RCC 7860 (cell line): ENCODE measurements at places on chromosomes 12 and 14.

- DNase-seq, result no peak
These were observed 31.9 kb downstream of the DNAH10 start for GRCh38 chr12:123794027-123794426.

DNA sequence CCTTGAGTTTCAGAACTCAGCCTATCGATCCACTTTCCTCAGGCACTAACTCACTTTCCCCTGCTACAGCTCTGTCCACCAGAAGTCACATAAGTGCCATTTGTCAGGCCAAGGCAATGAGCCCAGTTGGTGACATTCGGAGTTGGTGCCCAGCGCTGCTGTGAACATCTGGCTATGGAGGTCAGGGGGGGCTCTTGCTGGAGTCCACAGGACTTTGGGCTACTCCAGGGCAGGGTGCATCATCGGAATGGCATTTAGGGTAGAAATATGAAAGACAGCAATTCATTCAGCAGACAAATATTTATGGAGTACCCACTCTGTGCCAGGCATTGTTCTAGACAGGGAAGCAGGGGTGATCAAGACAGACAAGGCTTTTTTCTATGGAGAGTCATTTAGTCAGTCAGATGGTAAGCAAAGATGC is 1.5 kb upstream of the PPP1CC start:
- DNase-seq, result no peak

DNA sequence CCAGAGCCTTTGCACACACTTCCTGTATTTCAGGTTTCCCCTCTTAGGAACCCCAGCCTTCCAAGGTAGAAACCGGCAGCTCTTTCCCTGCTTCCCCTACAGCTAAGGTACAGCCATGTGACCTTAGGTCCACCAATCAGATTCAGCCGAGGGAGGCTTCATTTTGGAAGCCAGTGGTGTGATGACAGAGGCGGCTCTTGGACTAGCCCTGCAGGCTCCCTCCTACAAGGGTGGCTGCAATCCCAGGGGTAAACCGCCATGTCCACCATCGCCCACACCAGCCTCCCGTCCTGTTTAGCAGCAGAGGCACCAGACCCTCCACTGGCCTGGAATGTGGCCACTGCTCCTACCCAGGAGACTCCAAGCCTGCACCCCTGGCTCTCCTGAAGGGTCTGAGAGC is 65.6 kb downstream of the SERPINA3 start:
- DNase-seq, result no peak

DNA sequence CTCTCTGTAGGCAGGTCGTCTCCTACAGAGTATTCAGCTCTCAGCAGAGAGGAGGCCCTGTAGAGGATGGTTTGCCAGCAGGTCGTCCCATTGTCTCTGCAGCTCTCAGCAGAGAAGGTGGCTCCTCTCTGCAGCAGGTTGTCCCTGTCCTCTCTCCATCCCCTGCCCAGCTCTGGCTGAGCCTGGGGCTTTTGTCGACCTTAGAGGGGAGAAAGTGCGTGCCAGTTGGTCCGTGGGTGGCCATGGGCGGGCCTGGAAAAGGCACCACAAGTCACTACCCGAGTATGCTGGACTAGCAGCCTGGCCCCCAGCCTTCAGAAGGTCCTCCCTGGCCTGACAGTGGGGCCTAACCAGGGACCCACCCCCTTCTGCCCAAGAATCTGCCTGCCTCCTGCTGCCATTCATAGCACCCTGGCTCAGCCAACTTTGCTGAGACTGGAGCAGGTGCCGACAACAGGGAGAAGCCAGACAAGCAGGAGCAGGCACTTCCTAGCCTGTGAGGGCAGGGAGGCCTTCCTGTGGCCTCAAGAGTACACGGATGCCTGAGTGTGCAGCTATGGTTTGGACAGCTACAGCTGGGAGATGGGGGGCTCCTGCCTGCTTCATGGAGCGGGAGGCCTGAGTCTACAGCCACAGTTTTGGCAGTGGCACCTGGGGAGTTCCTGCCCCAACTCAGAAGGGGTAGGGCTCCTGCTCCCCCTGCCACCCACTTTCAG is 59.7 kb upstream of the KCNH3 start:
- no peak for DNase-seq

DNA sequence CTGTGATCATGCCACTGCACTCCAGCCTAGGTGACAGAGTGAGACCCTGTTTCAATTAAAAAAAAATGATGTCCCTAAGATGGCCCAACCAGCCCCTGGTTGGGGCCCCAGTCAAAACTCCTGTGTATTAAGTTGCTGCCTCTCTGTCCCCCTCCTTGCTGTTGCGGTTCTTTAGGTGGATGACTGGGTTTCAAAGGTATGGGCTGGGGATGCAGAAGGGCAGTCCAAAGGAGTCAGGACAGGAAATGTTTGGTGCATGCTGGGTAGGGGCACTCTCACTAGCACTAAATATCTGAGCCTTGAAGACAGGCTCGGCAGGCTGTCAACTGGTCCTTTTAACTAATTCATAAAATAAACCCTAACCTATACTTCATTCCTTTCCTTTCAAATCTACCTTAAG is 12.0 kb upstream of the PIP4K2C start:
- DNase-seq, result no peak

- no peak for DNase-seq
These were observed 60.4 kb upstream of the SEL1L start for GRCh38 chr14:81594012-81594411.

- peak; percentile 46 for DNase-seq
These were observed 246.2 kb downstream of the MSRB3 start for GRCh38 chr12:65524666-65525065.

- no peak for DNase-seq
These were observed 10.1 kb upstream of the CRIP2 start for GRCh38 chr14:105464501-105464900.

DNA sequence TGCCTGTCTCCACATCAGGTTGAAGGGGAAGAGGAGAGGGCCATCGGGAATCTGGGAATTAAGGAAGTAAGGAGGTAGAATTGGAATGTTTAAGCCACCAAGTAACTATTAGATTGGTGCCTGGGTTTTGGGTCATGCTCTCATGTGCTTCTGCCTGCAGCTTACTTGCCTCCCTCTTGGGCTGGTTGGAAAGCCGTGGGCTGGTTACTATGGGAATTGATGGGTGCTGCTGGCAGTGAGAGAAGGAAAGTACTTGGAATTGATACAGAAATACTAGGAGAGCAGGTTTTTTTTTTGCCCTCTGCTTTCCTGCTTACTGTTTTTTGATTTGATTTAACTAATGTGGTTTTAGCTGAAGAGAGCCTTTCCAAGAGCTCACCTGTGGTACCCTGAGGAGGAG is 493.5 kb upstream of the RGS6 start:
- DNase-seq, result no peak

- no peak for DNase-seq
These were observed 1225.6 kb downstream of the VRK1 start for GRCh38 chr14:98022541-98023520.

DNA sequence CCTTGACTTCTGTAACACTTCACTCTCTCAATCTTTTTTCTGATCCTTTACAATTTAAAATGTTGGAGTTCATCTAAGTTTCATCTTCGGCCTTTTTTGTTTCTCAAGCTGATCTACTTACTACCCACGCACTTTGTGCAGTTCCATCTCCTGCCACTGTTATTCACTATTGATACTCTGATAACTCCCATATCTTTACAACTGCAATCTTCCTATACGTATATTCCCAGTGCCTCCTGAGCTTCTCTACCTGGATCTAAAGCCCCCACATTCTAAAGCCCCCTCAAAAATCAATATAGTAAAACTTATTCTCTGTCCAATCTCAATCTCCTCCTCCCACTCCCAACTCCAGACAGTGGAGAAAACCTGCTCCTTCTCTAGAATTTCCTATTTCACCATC is 5.9 kb downstream of the ATG2B start:
- DNase-seq, result no peak

DNA sequence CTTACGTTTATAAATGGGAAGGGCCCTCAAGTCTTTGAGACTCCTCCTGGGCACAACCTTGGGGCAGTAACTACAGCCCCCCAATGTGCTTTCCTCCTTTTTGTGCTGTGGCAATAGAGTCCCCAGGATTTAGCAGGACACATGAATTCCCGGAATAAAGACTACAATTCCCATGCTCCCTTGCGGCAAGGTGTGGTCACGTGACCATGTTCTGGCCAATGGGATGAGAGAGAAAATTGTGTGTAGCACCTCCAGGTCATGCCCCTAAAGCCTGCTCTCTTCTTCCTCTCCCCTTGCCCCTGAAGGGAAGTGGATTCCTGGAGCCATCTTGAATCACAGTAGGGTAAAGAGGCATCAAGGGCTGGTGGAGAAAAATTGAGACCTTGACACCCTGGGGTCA is 295.1 kb upstream of the SFSWAP start:
- DNase-seq, result no peak

GRCh38 chr14:37051153-37051552 is 121.3 kb downstream of the SLC25A21 start:
- no peak for DNase-seq

GRCh38 chr14:102452302-102452701 is 57.3 kb downstream of the ANKRD9 start:
- DNase-seq, result no peak

GRCh38 chr12:121581686-121582429 is 1.0 kb upstream of the KDM2B start:
- DNase-seq, result no peak

DNA sequence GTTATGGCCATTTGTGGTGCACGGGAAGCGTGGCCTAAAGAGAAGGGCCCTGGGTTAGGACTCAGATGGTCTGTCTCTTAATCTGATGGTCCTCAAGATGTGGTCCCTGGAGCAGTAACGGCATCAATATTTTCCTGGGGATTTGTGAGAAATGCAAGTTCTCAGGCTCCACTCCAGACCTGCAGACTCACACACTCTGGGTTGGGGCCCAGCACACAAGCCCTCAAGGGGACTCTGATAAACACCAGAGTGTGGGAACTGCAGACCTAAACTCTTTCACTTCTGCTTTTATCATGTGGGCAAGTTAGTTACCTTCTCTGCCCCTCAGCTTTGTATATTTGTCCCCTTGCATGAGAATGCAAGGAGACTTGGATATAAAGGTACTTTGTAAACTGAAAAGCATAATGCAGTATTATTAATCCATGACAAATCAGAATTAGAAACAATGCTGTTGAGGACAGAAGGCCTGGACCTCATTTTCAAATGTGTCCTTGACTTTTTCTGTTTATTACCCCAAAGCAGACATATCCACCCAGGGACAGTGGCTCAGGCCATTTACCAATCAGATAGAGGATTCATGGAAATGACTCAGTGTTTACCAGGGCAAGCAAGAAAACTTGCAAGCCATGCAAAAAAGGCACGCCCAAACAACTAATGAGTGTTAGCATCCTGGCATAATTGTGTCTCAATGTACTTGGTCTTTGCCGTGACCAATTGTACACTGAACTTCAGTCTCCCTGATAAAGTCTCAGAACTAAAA is 157.0 kb downstream of the ASCL1 start:
- DNase-seq, result no peak

GRCh38 chr14:34012978-34013720 is 62.3 kb upstream of the EGLN3 start:
- no peak for DNase-seq

DNA sequence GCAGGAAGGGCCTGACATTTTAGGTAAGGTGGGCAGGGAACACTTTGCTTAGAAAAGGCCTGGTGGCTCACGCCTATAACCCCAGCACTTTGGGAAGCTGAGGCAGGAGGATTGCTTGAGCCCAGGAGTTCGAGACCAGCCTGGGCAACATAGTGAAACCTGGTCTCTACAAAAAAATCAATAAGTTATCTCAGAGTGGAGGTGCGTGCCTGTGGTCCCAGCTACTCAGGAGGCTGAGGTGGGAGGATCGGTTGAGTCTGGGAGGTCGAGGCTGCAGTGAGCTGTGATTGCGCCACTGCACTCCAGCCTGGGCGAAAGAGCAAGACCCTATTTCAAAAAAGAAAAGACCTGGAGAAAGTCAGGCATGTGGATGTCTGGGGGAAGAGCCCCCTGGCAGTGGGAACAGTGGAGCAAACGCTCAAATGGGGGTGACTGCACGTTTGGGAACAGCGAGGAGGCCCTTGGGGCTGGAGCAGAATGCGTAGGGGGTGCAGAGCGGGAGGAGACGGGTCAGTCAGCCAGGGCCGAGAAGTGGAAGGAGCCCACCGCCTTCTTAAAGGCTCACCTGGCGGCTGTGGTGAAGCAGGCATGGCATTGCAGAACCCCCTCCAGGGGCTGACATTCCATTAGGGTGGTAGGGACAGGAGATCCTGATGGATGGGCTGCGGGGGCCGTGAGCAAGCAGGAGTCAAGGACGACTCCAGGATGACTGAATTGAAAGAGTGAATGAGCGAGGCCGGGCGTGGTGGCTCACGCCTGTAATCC is 6.2 kb upstream of the KIF26A start:
- no peak for DNase-seq

- no peak for DNase-seq
These were observed 15.3 kb upstream of the BDKRB2 start for GRCh38 chr14:96189281-96189711.

DNA sequence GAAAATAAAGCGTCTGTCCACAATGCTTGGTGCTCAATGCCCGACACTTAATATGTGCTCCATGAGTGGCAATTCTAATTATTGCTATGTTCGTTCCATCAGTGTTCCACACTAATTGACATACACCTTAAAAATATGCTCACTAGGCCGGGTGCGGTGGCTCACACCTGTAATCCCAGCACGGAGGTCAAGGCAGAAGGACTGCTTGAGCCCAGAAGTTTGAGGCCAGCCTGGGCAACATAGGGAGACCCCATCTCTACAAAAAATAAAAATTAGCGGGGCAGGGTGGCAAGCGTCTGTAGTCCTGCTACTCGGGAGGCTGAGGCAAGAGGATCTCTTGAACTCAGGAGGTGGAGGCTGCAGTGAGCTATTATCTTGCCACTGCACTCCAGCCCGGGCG is 635 bp upstream of the HECTD4 start:
- DNase-seq, result no peak

GRCh38 chr12:94873734-94874517 is 129.6 kb downstream of the NDUFA12 start:
- DNase-seq, result no peak

GRCh38 chr12:29983851-29984250 is 200.1 kb upstream of the TMTC1 start:
- DNase-seq, result no peak

DNA sequence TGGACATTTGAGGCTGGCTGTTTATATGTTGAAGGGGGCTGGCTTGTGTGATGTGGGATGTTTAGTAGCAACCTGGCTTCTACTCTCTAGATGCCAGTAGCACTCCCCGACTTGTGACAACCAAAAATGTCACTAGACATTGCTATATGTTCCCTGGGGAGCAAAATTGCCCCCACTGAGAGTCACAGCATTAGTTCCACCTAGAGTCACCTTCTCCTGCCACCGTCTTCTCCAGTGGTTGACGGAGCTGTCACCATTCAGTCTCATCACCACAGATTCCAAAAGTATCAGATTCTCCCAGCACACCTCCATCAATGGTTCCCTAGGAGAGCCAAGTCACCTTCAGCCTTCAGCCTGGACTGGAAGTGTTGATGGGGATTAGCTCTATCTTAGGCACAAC is 7.8 kb upstream of the KRT76 start:
- DNase-seq, result no peak

DNA sequence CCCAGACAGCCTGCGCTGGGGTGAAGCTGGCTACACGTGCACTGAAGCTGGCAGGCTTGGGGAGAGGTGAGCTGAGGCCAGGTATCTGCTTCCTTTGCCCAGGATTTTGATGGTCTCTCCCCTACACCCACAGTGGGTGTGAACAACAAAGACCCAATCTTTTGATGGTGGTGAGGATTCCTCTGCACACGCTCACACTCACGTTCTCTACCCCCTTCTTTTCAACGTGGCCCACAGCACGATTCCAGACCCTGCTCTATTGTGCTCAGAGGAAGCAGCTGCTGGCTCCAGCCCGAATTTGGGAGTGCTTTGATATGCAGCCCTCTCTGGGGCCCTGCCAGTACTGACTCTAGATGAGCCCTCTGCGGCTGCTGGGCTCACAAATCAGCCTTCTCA is 4.9 kb downstream of the CD9 start:
- DNase-seq, result no peak

GRCh38 chr12:112140728-112141127 is 15.4 kb downstream of the TRAFD1 start:
- DNase-seq, result no peak
